ENCODE measurements at places on chromosomes 12 and 14. TPM values are rescaled to one million over a fixed set of nuclear protein-coding genes. Genes with fewer than 3 reads are reported as not detected.

The BCL11B gene
- total RNA-seq = 0.55 TPM

DNA sequence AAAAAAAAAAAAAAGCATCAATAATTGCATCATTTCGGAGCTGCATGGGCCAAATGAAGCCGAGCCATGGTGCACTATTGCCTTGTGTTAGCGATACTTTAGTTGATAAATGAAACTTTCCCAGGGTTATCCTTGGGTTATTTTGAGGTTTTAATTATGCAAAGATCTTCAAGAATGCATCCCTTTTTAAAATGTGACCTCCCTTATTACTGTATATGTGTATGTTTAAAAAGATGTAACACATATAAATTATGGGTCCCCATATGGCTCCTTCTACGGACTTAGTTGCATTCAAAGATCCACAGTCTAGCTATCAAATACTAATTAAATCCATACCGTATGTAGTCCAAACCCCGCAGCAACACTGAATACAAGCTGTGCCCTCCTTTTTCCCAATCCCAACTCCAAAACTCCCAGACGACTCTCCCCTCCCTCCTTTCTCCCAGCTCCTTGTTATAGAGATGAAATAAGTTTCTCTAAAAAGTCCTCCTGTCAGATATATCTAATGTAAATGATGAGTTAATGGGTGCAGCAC is 129.3 kb upstream of the MAP1LC3B2 start:
- no peak for DNase-seq

The TBX3 gene
- total RNA-seq = 74.7 TPM

The KRT6C gene
- total RNA-seq = not detected

The CLIP1 gene
- total RNA-seq = 122 TPM

- DNase-seq = no peak
Measured at GRCh38 chr14:79732911-79733655, 478.2 kb downstream of the DIO2 start.

GRCh38 chr14:94761348-94761996 is 8.4 kb downstream of the GSC start:
- DNase-seq = no peak

DNA sequence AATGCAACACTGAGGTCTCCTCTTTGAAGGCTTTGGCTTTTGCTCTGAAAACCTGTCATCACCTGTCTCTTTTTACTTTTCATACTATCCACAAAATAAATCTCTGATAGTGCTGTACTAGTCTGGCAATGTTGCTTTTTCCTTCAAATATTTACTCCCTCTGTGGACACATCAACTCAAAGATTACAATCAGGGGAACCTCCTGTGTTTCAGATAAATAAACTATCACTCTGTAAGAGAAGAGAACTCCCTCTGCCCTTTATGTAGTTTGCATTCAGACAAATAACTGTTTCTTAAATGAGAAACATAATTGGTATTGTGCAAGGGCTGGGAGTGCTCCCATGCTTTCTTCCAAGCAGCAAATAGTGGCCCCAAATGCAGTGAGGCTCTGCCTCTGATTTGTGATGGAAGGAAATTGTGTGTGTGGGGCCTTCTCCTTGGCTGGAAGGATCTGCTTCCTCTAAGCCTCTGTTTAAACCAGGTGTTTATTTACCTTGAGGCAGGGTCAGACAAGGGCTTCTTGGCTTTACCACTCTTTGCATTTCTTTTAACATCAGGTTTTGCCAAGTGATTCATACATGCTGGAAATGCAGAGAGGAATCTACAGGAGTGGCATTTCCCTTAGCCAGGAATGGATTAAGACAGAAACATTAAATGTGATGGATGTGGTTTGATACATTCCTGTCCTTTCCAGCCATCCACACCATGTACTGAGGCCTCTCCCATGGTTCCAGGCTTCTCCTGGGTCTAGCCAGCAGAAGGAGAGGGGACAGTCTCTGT is 69.0 kb downstream of the AKAP6 start:
- DNase-seq = peak; percentile 17

GRCh38 chr12:19970821-19971220 is 397.5 kb upstream of the PDE3A start:
- no peak for DNase-seq

DNA sequence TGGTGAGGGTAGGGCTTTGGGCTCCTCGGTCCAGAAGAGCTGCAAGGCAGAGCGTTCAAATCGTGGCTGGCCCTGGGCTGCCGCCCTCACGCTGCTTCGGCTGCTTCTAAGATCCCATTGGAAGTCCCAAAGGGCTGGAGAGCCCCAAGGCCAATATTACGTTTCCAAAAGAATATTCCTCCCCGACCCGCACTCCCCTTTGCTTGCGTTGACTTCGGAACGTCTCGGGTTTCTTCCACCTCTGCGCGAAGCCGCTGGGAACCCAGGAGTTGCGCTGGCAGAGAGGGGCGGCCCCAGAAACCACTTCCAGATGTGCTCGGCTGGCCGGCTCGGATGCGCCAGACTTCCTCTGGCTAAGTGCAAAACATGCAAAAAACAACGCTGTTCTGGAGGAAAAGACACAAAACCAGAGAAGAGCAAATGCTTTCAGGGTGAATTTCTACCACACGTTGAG is at the start of gene GLT8D2:
Gene GLT8D2 (minus strand): TSS at position 285 of the 454 bp plus-strand sequence. CDS start 30,539 bp downstream, outside the sequence.
- DNase-seq = peak; percentile 76

- DNase-seq = no peak
Measured at GRCh38 chr12:57216014-57216911, at the start of gene NXPH4. NXPH4 (plus strand) TSS chr12:57216794; CDS start chr12:57216970, 176 bp downstream.

The PIANP gene
- total RNA-seq = not detected

DNA sequence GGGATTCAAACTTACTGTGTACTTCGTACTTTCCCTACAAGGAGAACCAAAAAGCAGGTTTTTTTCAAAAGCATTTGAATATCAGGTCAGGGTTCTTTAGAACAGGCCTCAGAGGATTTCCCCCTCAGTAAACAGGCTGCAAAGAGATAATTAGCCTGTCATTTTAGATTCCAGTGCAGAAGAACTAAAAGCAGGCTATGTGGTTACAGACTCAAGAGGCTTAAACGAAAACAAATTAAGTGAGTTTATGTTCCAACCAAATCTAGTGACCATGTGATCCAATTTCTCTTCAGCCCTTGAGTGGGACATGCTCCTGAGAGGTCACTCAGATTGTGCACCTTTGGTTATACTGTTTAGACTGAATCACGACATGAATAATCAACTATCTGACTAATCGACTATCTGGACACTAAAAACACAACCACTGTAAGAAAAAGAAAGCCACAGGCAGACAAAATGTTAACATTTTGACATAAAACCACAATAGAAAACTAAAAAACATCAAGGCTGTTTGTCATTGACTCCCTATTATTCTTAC is 4.5 kb downstream of the TMED8 start:
- no peak for DNase-seq

GRCh38 chr12:111434680-111435338 is 29.1 kb downstream of the SH2B3 start:
- peak; percentile 75 for DNase-seq

The RERG gene
- 61.6 TPM for total RNA-seq

The ATG2B gene
- total RNA-seq = 36.2 TPM

GRCh38 chr14:24042746-24043145 is 9.1 kb upstream of the CARMIL3 start:
- DNase-seq = no peak

The CLEC4A gene
- total RNA-seq = 2.3 TPM

- DNase-seq = no peak
Measured at GRCh38 chr12:19484738-19485137, 45.4 kb downstream of the AEBP2 start.

The SERPINA12 gene
- total RNA-seq = not detected

The HCAR3 gene
- not detected for total RNA-seq

DNA sequence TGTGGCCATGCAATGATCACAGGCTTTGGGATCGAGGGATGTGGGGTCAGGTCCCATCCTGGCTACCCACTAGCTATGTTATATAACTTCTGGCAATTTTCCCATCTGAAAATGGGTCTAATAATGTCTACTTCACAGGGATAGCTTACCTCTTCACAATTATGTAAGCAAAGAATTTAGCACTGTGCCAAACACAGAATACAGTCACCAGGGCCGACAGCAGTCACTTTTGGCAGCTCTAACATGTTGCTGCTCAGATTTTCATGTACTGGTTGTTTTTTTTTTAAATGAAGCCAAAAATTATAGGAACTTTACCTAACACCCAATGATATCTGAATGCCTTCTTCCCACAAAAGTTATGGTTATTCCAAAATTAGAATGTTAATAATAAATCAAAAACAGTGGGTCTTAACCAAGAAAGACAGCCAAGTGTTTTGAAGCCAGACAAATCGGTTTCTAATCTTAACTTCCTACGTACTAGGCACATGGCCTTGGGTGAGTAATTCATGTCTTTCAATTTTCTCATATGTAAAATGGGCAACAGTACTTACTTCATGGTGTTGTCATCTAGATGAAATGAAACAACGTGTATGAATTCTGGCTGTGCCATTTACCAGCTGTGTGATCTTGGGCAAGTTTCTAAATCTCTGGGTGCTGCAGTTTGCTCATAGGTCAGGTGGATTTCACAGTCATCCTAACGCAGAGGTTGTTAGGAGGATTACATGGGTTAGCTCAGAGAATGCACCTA is 13.0 kb upstream of the PCED1B start:
- DNase-seq = no peak

DNA sequence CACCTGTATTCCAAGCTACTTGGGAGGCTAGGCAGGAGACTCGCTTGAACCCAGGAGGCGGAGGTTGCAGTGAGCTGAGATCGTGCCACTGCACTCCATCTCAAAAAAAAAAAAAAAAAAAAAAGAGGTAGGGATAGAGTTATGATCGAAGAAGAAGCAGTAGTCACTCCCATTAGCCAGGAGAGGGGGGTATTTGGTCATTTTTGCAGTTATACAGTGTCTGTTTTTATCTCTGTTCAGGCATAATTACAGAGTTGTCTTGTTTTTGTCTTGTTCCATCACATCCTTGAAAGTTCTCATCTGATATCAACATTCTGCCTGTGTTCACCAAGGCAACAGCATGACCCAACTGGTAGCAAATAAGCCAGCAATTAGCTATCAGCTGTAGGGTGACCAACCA is 98.5 kb upstream of the TMPO start:
- no peak for DNase-seq

GRCh38 chr12:101789171-101789570 is 41.6 kb downstream of the GNPTAB start:
- no peak for DNase-seq

The KCNK10 gene
- 0.14 TPM for total RNA-seq

DNA sequence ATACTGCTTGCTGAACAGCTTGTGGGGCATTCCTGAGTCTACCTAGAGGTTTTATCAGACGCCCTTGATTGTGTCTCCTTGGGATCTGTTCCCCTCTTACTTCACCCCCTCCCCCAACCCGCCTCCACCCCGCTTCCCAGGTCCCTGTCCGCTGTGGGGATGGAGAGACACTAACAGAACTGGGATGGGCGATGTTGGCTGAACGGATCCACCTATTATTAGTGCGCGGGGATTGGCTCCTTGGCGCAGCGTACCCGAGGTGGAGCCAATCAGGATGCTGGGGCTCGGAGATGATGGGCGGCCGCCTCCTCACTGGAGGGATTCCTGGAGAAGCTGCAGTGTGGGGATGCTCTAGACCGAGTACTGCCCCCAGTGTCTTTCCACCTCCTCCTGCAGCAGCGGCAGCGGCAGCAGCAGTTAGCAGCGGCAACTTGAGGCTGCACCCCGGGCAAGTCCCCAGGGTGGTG is at the start of gene SYT1:
Gene SYT1 (plus strand): TSS at position 372 of the 467 bp plus-strand sequence.
- DNase-seq = peak; percentile 87

DNA sequence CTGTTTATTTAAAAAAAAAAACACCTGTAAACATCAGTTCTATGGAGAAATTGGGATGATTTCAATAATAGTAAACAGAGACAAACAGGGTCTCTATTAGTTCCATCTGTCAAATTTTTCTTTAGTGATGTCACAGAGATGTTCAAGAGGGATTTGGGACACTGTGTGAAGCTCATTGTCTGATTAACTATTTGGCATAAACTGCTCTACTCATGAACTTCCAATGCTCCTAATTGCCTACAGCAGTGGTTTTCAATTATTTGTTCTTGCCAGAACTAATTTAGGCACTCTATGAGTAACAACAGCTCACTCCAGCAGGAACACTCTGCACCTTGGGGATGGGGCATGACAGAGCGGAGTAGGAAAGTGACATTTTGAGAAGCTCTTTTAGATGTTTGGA is 250.1 kb upstream of the PRKD1 start:
- DNase-seq = no peak

DNA sequence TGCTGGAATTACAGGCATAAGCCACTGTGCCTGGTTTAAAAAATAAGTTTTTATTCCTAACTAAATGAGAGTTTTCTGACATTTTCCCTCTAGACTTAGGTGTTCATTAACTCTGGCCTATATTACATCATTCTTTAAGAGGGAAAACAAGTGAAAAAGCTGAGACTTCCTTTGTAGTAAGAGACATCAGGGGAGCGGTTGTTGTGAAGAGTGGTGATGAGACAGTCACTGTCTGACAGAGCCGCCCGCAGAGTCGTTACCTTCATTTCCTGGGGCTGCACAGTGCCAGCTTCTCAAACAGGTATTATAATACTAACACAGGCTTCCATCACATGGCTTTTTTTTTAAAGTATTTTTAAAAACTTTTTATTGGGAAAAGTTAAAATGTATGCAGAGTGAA is 19.7 kb upstream of the TDRD9 start:
- DNase-seq = no peak

DNA sequence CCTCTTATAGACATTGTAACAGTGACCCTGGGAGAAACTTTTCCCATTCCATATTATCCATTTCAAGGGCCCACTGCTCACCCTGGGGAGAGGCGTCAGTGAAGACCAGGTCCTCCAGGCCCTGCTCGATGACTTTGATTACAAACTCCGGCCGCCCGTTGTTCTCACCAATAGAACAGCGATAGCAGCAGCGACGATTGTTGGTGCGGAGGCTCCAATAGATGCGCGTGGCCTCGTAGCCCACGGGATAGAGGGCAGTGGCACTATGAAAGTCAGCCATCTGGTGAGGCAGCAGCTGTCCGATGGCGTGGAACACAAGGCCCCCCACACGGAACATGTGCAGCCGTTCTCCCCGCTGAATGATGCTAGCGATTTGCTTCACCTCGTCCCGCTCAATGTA is 7.5 kb upstream of the PRKAG1 start:
- DNase-seq = no peak

GRCh38 chr12:57031138-57031725 is 14.9 kb upstream of the TAC3 start:
- no peak for DNase-seq

GRCh38 chr12:65715961-65716360 is 108.3 kb upstream of the HMGA2 start:
- no peak for DNase-seq

- no peak for DNase-seq
Measured at GRCh38 chr12:115763982-115764621, 513.4 kb downstream of the MED13L start.

- no peak for DNase-seq
Measured at GRCh38 chr14:51865953-51866747, 5.7 kb downstream of the GNG2 start.

The COCH gene
- 0.30 TPM for total RNA-seq

Data from uterus (tissue), 4 donors.